Osteoblast (primary cell): ENCODE measurements at places on chromosomes 3 and 15.

GRCh38 chr15:74391582-74392450, 24.4 kb upstream of the CYP11A1 start:
- DNase-seq, result no peak

- DNase-seq, result peak; percentile 47
Observed at GRCh38 chr3:79490165-79491028, 277.4 kb downstream of the ROBO1 start.

DNA sequence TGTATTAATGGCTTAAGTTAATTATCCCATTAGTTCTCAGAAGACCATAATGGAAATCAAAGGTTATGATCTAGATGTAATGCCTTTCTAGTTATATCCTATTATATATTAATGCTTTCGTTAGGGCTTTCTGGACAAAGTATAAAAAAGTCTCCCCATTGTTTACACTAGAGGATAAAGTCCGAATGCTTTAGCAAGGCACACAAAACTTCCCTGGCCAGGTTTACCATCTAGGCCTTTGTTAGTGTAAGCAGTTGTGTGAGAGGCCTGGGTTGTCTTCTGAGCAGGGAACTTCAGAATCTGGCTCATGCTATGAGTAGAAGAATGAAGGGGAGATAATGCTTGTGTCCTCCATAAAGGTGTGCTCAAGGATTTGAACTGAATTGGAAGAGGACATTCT, 106.3 kb upstream of the MEIS2 start:
- no peak for DNase-seq

GRCh38 chr3:71926616-71927015, 141.7 kb upstream of the PROK2 start:
- DNase-seq, result no peak

DNA sequence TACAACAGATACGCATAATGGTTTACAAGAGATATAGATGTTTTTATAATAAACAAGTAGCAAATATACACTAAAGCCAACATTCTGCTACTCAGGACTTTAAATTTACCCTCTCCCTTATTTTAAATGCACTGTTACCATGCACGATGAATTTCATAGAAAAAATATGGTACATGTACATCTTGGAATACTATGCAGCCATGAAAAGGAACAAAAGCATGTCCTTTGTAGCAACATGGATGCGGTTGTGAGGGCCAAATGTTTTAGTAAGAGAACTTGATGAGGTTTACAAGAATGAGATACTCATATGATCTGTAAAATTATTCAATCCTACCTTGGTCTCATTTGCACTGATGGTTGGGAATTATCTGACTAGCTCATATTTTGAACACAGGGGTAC, 769.3 kb downstream of the VGLL3 start:
- no peak for DNase-seq

DNA sequence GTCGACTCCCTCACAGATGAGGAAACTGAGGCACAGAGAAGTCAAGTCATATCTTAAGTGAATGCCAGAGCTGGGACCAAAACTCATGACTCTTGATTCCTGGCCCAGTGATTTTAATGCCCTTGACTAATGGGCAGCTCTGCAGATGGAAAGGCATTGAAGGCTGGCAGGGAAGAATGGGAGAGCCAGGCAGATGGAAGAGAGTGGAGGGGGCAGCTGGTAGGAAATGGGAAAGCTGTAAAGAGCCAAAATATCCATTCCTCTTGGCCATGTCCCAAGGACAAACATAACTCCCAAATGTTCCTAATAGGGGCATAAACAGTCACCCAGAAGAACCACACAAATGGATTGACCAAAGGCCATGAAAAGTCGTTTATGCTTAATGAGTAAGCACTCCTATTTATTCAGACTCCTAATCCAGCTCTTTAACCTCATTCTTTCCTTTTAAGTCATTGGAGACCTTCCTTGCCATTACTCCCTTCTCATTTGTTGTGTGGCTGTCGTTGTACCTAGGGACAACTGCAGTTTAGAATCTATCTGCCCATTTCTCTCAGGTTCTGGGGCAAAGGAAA, 330.5 kb upstream of the ROPN1 start:
- DNase-seq, result no peak

GRCh38 chr3:116165641-116166040, 279.6 kb downstream of the LSAMP start:
- no peak for DNase-seq

- no peak for DNase-seq
Observed at GRCh38 chr3:137972396-137972795, 37.6 kb upstream of the CLDN18 start.

DNA sequence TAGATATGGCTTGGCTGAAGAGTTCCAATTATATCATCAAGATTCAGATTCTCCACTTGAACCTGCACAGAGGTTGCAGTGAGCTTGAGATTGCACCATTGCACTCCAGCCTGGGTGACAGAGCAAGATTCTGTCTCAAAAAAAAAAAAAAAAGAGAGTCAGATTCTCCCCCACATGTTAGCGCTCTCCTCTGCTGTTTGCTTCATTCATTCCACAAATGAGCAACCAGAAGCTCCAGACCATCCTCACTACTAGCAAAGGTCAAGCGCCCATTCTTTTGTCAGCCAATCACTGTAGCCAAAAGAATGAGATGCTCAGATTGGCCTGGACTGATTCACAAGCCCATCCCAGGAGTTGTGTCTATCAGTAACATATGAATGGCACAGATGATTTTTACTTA, 28.4 kb upstream of the TCF12 start:
- no peak for DNase-seq

- no peak for DNase-seq
Observed at GRCh38 chr3:65701516-65701915, 337.2 kb downstream of the MAGI1 start.

GRCh38 chr3:53707222-53707621, 139.0 kb downstream of the CHDH start:
- no peak for DNase-seq

DNA sequence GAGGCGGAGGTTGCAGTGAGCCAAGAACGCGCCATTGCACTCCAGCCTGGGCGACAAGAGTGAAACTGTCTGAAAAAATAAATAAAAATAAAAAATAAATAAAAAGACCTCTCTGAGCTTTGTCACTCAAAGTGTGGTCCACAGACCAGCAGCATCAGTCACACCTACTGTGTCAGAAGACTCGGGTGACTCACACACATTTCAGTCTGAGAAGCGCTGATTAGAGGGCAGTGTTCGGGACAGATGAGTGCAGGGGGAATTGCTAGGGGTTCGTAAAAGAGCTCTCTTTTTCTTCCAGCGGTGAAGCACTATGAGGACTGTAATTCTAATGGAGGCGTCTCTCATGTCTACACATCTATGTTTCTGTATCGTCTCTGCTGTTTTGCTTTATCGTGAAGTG, 5.7 kb downstream of the PODXL2 start:
- DNase-seq, result no peak

- peak; percentile 95 for DNase-seq
Observed at GRCh38 chr15:25863111-25863967, at the start of gene ATP10A. TSS of gene ATP10A (minus strand) at chr15:25863327. CDS start at chr15:25863096, 231 bp downstream.

GRCh38 chr3:123105201-123106189, 38.7 kb downstream of the PDIA5 start:
- no peak for DNase-seq

GRCh38 chr3:31550452-31551251, 17.9 kb downstream of the STT3B start:
- no peak for DNase-seq

DNA sequence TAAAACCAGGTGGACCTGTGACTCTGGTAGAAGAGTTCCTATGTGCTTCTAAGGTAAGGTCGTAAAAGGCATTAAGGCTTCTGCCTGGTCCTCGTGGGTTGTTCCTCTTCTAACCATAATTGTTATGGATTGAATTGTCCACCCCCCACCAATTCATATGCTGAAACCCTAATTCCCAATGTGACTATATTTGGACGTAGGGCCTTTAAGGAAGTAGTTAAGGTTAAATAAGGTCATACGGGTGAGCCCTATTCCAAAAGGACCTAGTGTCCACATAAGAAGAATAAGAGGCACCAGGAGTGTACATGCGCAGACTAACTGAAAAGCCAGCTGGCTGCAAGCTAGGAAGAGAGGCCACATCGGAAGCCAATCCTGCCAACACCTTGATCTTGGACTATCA, 1.9 kb downstream of the ADPGK start:
- no peak for DNase-seq

DNA sequence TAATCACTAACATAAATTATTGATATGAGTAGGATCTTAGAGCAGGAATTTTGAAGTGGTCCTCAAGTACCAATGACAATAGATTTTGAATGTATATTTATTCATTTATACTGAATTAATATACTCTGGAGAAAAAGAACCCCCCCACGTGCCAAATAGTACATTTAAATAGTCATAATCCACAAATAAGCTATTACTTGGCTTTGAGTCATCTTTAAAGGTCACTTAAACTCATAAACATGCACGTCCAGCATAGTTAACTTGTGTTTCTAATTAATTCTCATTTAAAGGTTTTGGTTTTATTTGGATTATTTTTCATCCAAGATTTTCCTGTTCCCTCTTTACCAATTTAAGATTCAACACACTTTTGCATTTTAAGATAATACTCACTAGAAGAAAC, 35.1 kb downstream of the FGF7 start:
- no peak for DNase-seq

DNA sequence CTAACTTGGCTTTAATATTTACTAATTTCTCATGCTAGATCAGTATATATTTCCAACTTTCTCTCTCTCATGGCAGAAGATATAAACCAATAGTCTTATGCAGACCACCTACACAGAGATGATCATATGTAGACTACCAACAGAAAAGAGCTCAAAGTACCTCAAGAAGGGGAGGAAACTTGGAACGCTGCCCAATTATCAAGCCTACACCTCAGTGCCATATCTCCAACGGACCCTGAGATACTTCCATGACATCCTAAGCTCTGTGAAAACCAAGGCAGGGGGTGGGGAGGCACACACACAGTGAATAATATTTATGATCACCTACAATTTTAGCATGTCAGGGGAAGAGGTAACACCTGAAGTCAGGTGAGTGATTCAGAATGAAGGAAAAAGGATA, 100.6 kb downstream of the STAG1 start:
- no peak for DNase-seq

- no peak for DNase-seq
Observed at GRCh38 chr3:191008074-191008473, 145.6 kb upstream of the GMNC start.

- DNase-seq, result no peak
Observed at GRCh38 chr3:97658668-97659285, 105.8 kb upstream of the ARL6 start.

- peak; percentile 68 for DNase-seq
Observed at GRCh38 chr15:74780523-74781430, 1.1 kb upstream of the CSK start.

DNA sequence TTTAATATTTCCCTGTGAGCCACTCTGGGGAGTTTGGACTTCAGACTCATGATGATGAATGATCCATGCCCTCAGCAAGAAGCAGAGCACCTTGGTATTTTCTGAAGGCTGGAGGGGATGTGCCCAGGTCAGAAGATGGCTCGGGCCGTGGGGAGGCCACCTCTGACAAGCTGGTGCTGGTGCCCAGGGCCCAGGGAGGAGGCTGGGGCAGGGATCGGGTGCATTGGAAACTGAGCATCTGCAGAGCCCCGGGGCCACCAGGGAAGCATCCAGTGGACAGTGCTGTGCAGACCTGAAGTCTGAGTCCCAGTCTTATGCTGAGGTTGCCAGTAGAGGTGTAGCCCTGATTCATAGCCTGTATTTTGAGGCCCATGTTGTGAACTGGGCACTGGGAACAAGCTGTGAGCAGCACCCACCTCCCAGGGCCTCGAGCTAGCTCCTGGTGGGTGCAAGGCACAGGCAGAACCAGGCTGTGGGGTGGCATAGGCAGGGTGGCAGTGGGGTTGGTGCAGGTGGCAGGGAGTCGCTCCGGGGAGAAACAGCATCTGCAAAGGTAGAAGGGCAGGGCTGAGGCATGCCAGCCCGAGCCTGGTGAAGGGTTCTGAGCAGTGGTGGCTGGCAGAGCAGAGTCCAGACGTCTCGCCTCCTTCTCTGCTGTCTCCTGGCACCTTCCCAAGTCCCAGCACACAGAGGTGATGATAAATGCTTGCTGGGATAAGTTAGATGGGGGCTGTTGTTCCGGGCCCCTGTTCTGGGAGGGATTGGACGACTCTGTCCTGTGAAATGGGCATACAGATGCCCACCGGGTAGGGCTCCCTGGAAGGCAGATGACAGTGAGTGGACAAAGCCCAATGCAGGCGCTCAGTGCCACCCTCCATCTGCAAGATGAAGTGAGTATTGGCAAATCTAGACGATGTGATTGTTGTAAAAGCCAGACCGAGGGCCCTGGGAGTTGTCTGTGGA, 10.6 kb downstream of the DNAJB8 start:
- no peak for DNase-seq

DNA sequence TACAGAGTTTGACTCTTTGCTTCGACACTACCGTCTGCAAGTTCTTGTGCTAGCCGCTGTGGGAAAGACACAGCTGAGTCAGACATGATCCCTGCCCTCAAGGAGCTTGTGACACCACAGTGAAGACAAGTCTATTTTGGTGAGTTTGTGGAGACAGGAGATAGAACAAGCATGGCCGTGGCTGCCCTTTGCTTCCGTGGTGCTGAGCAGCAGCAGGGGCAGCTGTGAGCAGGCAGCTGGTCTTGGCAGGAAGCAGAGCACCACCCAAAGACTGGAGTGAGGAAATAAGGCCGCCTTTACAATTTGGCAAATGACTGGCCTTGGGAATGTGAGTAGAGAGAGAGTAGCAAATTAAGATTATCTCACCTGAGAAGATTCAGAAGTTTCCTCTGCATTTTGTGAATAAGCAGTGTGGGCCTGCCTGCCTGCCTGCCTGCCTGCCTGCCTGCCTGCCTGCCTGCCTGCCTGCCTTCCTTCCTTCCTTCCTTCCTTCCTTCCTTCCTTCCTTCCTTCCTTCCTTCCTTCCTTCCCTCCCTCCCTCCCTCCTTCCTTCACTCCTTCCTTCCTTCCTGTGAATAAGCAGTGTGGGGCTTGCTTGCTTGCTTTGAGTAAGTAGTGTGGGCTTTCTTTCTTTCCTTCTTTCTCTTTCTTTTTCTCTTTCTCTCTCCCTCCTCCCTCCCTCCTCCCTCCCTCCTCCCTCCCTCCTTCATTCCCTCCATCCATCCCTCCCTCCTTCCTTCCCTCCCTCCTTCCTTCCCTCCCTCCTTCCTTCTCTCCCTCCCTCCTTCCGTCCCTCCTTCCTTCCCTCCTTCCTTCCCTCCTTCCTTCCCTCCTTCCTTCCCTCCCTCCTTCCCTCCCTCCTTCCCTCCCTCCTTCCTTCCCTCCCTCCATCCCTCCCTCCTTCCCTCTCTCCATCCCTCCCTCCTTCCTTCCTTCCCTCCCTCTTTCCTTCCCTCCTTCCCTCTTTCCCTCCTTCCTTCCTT, 1.6 kb upstream of the GCNT3 start:
- peak; percentile 36 for DNase-seq

DNA sequence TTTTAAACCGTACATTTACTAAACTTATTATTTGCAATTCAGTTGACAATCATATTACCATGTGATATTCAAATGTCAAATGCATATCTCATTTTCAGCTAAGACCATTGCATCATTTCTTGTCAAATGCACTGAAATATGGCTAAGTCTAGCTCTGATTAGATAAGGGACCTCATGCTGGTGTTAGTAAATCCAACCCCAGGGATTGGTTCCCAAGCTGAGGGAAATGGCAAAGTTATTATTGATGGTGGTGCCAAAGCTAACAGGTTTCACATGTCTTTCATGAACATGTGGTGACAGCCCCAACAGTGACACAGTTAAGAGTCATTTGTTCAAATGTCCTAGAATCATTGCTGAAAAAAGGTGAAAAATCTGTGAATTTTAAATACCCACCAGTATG, 641.1 kb downstream of the MECOM start:
- no peak for DNase-seq

GRCh38 chr3:54042259-54042823, 80.0 kb upstream of the CACNA2D3 start:
- DNase-seq, result no peak

GRCh38 chr15:65833501-65834205, 35.6 kb upstream of the RAB11A start:
- no peak for DNase-seq
